ENCODE measurements at places on chromosomes 11 and 22.

- no peak for DNase-seq
Measured at GRCh38 chr11:95341221-95341620, 110.2 kb upstream of the SESN3 start.

DNA sequence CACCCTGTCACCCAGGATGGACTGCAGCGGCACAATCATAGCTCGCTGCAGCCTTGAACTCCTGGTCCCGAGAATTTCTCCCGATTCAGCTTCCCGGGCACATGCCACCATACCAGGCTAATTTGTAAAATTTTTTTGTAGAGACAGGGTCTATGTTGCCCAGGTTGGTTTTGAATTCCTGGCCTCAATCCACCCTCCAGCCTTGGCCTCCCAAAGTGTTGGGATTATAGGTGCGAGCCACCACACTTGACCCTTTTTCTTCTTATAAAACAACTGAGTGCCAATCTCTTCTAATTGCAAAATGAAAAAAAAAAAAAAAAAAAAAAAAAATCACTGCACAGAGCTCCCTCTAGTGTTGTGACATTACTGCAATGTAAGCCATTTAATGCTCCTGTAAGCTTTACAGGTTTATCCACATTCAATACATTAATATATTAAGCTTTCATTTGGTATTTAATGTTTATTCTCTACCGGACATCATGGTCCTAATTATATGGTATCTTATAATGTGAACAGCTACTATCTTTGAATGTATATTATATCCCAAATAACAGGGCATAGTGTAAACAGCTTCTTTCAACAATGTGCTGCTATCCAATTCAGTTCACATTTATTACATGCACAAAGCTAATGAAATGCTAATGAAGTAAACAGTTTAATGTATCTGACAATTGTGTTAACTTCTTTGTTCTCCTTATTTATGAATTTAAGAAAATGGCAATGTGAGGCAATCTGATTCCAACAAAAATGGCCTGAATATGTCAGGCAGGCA lies 44.6 kb downstream of the COPB1 start:
- DNase-seq = no peak

DNA sequence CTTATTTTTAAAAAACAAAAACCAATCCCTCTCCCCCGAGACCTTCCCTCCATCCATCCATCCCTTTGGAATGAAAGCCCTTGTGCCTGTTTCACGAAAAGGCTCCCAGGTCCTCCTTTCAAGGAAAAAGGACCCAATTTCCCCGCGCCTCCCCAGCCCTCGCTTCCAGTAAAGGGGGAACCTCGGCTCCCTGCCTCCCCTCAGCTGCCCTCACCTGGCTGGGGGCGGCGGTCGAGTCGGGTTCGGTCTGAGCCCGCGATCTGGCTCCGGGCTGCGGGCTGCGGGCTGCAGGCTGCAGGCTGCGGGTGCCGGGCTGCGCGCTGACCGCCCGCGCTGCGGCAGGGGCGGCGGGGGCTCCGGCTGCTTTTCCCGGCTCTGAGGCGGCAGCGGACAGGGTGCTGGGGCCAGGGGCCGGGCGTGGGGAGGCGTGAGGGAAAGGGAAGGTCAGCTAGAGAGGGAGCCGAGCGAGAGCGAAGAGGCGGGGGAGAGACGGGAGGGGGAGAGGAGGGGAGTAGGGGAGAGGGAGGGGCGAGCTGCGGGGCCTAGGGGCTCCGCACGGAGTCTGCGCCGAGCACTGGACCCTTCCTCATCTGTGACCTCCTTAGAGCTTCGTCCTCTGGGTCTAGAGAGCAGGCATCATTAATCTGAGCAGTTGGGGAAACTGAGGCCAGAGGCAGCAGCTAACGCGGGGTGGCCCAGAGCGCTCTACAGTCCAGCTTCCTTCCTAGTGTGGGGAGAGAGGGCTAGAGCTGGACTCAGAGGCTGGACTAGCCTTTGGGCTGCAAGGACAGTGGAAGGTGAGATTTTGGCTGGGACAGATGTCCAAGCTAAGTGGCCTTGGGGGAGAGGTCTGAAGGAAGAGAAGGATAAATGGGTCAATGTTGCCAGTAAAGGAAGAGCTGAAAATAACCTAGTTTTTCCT lies at the start of gene C1QTNF4:
TSS of gene C1QTNF4 (minus strand) at position 478 of the 922 bp plus-strand sequence. CDS start 3,601 bp downstream, outside the sequence.
- DNase-seq = no peak

GRCh38 chr11:64726211-64726641 lies 3.2 kb upstream of the NRXN2 start:
- DNase-seq = no peak

DNA sequence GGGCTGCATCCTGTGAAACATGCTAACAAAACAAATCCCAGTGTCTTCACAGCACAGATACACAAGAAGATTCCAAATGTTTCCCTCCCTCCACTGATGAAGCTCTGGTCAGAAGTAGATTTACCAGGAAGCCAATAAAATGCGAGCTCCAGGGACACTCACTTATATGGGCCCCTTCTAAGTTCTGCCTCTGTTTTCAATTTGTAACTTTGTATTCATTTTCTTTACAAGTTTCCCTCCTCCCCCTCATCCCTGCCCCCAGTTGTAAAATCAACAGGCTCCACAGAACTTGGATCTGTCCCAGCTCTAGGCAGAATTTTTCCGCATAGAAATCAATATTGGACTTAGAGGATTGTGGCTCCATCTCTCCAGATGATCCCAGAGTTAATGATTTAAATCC lies 48.1 kb upstream of the ME3 start:
- no peak for DNase-seq

DNA sequence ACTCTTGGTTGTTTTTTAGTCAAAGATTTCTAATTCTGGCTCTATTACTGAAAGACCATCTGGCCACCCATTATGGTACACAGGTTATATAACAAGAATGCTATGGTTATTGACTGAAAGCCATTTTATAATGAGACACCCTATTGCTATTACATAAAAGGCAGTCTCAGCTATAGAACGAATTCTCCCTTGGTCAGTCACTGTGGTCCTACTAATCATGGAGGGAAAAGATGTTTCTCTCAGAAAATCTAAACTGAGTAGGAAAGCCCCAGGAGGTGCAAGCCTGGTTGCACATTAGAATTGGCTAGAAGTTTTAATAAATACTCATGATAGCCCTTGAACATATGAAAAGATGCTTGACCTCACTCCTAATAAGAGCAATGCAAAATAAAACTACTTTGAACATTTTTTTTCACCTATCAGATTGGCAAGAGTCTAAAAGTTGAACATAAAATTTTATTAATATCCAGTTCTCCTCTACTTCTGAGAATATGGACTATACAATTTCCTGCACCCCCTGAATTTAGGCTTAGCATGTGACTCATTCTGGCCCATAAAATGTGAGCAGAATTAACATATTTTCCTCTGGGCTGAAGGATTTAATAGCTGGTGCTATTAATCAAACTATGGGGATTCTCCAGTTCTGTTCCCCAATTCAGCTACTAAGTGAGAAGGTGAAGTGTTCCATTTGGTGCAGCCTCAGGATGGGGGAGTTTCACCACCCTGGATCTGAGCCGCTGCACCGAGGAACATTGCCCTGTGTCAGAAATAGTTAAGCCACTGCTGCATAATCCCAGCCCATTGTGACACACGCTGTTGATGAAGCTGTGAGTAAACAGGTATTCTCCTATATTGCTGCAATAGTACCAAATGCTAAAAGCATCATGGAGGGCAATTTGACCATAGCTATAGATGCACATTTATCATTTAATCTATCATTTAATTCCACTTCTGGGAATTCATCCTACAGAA lies 11.5 kb upstream of the CRKL start:
- no peak for DNase-seq

GRCh38 chr11:3129591-3130268 lies 35.4 kb downstream of the OSBPL5 start:
- no peak for DNase-seq

- no peak for DNase-seq
Measured at GRCh38 chr11:46414879-46415278, 23.3 kb upstream of the CHRM4 start.

DNA sequence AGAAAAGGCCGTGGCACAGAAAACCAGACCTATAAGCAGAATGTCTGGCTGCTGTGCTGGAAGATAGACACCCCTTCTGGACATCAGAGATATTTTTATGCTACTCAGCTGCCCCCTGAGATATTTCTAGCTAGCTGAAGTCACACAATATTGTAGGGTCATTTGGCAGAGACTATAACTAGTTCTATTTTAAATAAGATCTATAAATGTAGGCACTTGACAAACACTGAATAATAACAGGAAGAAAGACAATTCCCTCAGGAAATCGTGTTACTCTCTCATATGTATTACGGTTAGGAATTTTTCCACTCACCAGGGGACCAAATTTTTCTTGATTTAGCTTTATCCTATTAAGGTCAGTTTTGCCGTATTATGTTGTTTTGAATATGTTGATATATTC lies 845.4 kb downstream of the OPCML start:
- DNase-seq = no peak

DNA sequence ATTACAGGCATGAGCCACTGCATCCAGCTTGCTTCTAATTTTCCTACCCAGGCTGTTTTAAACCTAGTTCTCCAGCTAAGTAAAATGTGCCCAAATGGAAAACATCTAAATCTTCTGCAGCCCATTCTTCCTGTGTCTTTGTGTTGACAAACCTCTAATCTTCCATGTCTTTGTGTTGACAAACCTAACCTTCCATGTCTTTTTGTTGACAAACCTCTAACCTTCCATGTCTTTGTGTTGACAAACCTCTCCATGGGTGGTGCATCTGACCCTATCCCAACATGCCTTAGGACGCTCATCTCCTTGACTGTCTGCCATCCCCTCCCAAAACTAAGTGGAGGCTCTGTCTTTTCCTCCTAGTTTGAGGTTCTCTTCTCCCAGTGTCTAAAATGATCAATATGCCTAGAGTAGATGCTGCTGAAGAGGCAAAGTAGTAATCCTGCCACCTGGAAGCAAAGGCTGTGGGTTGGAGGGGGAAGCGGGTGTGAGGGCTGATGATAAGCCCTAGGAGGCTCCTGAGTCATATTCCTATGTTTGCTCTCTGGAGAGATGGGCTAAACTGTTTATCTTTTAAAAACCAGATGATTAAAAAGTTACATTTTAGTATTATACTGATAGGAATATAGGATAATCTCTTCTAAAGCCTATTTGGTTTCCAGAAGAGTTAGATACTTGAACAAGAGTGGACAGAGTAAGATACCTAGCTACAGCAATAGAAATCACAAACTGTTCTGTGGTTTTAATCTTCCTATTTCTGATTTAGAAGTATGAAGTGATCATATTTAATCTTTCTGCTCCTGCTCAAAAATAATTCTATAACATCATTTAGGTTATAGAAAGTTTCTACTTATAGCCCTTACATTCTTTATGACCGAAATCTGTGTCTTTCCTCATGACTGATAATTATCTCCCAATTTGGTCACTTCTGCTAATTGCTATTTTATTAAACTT lies 7.9 kb downstream of the FEN1 start:
- no peak for DNase-seq

GRCh38 chr22:20810645-20811044 lies 36.7 kb downstream of the SERPIND1 start:
- DNase-seq = peak; percentile 28
